Neural crest cell (in vitro differentiated cells): ENCODE measurements at places on chromosomes 5 and 9.

- DNase-seq: no peak
- H3K27ac ChIP-seq: no peak overlapping the region
- H3K4me3 ChIP-seq: no peak overlapping the region
- no peaks in the 10 kb centered on the region for H3K36me3 ChIP-seq
- peaks cover 41% of the 10 kb centered on the region for H3K4me1 ChIP-seq
Measured at GRCh38 chr9:7055171-7055903, 297.6 kb downstream of the KDM4C start.

- DNase-seq: no peak
- no peaks in the 10 kb centered on the region for H3K36me3 ChIP-seq
- no peak overlapping the region for H3K27ac ChIP-seq
- peaks cover 5% of the 10 kb centered on the region for H3K4me1 ChIP-seq
- H3K27me3 ChIP-seq: no peaks in the 10 kb centered on the region
Measured at GRCh38 chr9:8564960-8565359, 765.4 kb upstream of the DMAC1 start.

- peak overlapping the region; percentile 38 for H3K4me3 ChIP-seq
- H3K27me3 ChIP-seq: no peaks in the 10 kb centered on the region
- H3K36me3 ChIP-seq: peaks cover 10% of the 10 kb centered on the region
- peaks cover 77% of the 10 kb centered on the region for H3K4me1 ChIP-seq
Measured at GRCh38 chr9:81665322-81665871, 23.9 kb downstream of the TLE1 start.

- peak overlapping the region; percentile 88 for H3K4me3 ChIP-seq
- H3K4me1 ChIP-seq: peaks cover 21% of the 10 kb centered on the region
- no peak overlapping the region for H3K27ac ChIP-seq
- H3K36me3 ChIP-seq: no peaks in the 10 kb centered on the region
Measured at GRCh38 chr9:2018764-2019558, 3.8 kb downstream of the SMARCA2 start.

GRCh38 chr5:15806613-15807012 is 306.6 kb downstream of the FBXL7 start:
- no peaks in the 10 kb centered on the region for H3K4me1 ChIP-seq
- no peaks in the 10 kb centered on the region for H3K27me3 ChIP-seq
- no peak overlapping the region for H3K27ac ChIP-seq
